ENCODE measurements at places on chromosomes 5 and 9. TPM values are rescaled to one million over a fixed set of nuclear protein-coding genes. Genes with fewer than 3 reads are reported as not detected.

DNA sequence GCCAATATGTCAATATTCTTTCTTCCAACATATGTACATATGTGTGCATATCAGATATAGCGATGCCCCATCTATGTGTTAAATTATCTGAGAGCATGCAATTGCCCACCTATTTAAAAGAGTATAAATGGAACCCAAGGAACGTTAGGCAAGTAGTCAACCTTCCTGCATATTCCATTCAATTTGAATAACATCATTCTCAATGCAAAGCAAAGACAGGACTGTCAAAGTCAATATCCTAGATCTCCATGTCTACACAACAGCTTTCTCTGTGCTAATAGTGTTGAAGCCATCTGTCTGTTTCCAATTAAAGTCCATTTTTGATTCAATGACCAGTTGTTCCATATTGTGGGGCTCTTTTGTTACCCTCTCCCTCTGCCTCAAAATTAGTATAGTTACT is 85.3 kb upstream of the COX7C start:
- no peak overlapping the region for H3K4me3 ChIP-seq
- no peak for DNase-seq
- no peak overlapping the region for H3K27ac ChIP-seq

DNA sequence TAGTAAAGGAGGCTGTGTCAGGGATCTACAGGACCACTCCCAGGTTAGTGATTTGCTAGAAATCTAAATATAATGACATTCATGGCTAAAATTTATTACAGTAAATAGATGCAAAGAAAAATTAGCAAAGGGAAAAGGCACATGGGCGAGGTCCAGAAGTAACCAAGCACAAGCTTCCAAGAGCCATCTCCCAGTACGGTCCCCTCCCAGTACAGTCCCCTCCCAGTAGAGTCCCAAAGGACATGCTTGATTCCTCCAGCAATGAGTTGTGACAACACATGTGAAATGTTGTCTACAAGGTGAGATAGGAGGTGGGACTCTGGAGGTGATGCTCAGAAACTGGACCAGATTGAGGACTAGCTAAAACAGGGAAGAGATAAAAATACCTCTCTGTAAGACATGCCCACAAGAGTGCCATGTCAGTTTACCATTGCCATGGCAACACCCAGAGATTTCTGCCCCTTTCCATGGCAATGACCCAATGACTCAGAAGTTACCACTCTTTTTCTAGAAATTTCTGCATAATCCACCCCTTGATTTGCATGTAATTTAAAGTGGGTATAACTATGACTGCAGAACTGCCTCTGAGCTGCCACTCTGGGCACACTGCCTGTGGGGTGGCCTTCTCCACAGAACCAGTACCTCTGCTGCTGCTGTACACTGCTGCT is 27.9 kb upstream of the CEMIP2 start:
- H3K27me3 ChIP-seq, result no peaks in the 10 kb centered on the region
- DNase-seq, result peak; percentile 41
- no peak overlapping the region for H3K4me3 ChIP-seq
- H3K27ac ChIP-seq, result no peak overlapping the region

Gene SLC1A1
- 0.14 TPM for total RNA-seq

DNA sequence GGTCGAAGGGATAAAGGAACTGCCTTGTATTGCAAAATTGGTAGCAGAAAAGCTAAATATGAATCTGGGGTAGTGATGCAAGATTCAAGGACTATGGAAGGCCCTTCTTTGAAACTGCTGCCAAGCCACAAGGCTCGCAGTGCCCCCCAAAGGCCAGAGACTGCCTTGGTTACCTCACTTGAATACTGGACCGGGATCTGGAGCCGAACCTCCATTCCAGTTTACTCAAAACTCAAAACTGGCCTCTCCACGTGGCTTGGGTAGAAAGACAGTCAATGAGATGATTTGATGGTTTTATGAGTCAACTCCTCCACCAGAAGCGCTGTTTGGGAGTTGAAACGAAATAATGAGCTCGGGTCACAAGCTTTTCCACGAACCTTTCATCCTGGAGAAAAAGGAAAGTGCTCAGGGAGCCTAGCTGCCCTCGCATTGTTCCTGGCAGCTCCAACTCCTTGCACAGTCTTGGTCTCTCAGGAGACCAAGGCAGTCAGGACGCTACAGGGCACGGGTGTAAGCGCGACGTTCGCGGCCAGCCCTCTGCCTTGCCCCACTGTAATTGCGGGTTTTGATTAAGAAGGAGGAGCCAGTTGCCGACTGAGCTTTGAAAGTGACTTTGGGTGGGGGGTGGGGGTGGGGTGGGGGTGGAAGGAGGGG is 2.8 kb downstream of the ST8SIA4 start:
- H3K36me3 ChIP-seq, result peaks cover 20% of the 10 kb centered on the region
- H3K27me3 ChIP-seq, result no peaks in the 10 kb centered on the region
- peak; percentile 62 for DNase-seq
- peak overlapping the region; percentile 99 for H3K27ac ChIP-seq
- peak overlapping the region; percentile 100 for H3K4me3 ChIP-seq

DNA sequence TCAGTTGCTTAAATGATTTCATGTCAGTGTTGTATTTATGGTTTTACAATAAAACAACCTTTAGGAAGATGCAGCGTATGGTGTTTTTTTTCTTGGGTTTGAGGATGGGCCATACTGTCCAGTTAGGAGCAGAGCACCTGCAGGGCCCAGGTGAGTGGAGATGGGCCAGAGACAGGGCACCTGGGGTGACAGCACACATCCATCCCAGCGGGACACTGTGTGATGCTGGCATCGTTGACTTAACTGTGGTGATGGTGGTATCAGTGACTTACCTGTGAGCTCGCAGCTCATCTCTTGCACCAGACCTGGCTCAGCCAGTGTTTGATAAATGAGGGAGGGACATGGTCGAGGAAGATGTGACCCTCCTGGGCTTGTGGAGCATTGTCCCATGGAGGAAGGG is 21.6 kb downstream of the AMBP start:
- DNase-seq, result no peak
- no peak overlapping the region for H3K27ac ChIP-seq
- no peaks in the 10 kb centered on the region for H3K4me1 ChIP-seq
- no peaks in the 10 kb centered on the region for H3K27me3 ChIP-seq

GRCh38 chr5:126884269-126884819 is 107.4 kb downstream of the LMNB1 start:
- DNase-seq, result no peak
- no peaks in the 10 kb centered on the region for H3K4me1 ChIP-seq
- H3K4me3 ChIP-seq, result no peak overlapping the region

GRCh38 chr5:56164376-56164775 is 68.8 kb downstream of the ANKRD55 start:
- no peak for DNase-seq
- no peak overlapping the region for H3K4me3 ChIP-seq
- H3K27me3 ChIP-seq, result no peaks in the 10 kb centered on the region
- no peak overlapping the region for H3K27ac ChIP-seq
- no peaks in the 10 kb centered on the region for H3K36me3 ChIP-seq

- H3K36me3 ChIP-seq, result no peaks in the 10 kb centered on the region
- no peak for DNase-seq
- no peak overlapping the region for H3K4me3 ChIP-seq
Observed at GRCh38 chr9:135570456-135570855, 8.9 kb downstream of the PAEP start.

DNA sequence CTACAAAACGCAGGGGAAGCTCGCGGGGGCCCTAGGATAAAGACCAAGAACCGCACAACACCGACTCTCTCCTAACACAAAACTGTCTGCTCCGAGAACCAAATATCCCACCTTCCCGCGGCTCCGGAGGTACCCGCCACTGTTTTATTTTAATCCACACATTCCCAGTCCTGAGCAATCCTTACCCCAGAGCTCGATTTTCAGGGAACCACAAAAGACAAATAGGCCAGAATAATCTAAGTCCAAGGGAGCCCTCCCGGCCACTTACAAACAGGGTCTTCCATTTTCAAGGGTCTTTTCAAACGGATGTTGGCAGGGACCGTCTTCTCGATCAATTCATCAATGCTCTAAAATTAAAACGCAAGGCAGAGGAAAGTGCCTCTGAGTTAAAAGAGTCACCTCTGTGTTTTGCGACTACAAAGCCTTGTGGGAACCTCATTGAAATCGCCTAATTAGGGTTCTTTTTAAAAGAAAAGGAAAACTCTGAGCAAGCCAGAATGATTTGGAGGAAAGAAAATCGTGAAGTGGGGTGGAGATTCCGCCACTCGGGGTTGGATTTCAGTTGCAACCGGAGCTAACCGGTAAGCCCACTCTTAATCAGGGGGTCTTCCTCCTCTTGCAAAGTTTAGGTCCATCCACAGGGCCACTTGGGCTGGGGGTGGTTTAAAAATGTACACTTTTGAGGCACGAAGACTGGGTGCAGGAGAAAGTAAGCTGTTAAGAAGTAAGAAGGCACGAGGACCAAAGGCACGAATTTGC is 1.0 kb downstream of the GLDC start:
- peaks cover 21% of the 10 kb centered on the region for H3K4me1 ChIP-seq
- H3K27ac ChIP-seq, result no peak overlapping the region
- H3K36me3 ChIP-seq, result no peaks in the 10 kb centered on the region

DNA sequence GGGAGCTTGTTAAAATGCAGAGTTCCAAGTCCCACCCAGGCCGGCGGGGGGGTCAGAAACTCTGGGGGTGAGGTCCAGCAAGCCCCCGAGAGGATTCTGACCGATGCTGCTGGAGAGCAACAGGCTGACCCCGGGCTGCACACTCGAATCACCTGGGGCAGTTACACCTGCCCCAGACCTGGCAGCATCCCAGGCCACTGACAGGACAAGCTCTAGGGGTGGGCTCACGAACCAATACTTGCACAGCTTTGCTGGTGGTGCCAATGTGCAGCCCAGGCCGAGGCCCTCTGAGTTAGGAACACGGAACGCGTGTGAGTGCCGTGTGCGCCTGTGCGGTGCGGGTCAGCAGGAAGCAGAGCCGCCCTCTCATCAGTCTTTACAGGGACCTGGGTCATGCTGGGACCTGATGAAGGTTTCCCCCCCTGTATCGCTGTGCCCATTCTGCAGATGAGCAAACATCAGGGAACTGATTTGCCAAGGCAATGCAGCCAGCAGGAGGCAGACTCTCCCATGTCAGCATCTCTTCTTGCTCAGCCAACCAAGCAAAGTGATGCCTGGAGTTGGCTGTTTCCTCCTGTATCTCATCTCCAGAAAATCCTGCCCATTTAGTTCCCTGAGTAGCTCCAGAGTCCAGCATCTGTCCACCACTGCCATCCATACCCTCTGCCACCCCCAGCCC is 16.3 kb downstream of the FAM163B start:
- no peaks in the 10 kb centered on the region for H3K4me1 ChIP-seq
- peaks cover 7% of the 10 kb centered on the region for H3K27me3 ChIP-seq
- H3K4me3 ChIP-seq, result no peak overlapping the region
- no peak overlapping the region for H3K27ac ChIP-seq
- no peak for DNase-seq
- peaks cover 11% of the 10 kb centered on the region for H3K36me3 ChIP-seq

DNA sequence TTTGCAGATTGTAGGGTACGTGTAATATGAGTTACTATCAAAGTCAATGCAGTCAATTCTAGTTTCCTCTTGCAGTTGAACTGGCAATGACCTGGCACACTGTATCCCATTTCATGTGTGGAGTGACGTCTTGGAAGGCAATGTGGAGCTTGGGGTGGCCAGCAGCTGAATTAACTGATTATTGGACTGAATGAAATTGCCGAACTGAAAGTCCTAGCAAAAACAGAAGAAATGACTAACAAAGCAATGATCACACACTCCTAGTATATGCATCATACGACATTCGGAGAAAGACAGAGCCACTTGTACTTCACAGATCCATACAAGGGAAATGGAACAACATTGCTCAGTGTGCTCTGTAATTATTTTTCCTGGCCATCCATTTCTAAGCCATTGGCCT is 259.1 kb upstream of the DAPK1 start:
- H3K4me3 ChIP-seq, result no peak overlapping the region
- no peak overlapping the region for H3K27ac ChIP-seq
- peaks cover 24% of the 10 kb centered on the region for H3K27me3 ChIP-seq
- H3K4me1 ChIP-seq, result no peaks in the 10 kb centered on the region
- no peak for DNase-seq
- no peaks in the 10 kb centered on the region for H3K36me3 ChIP-seq

Gene ARHGEF37
- 3.7 TPM for total RNA-seq

Gene SOHLH1
- not detected for total RNA-seq

GRCh38 chr9:124594225-124594624 is 87.0 kb upstream of the NR5A1 start:
- H3K4me3 ChIP-seq, result no peak overlapping the region
- no peaks in the 10 kb centered on the region for H3K4me1 ChIP-seq
- DNase-seq, result no peak
- H3K27ac ChIP-seq, result no peak overlapping the region
- H3K36me3 ChIP-seq, result no peaks in the 10 kb centered on the region

GRCh38 chr5:107997338-107997980 is 326.7 kb upstream of the EFNA5 start:
- peaks cover 2% of the 10 kb centered on the region for H3K4me1 ChIP-seq
- no peaks in the 10 kb centered on the region for H3K27me3 ChIP-seq

DNA sequence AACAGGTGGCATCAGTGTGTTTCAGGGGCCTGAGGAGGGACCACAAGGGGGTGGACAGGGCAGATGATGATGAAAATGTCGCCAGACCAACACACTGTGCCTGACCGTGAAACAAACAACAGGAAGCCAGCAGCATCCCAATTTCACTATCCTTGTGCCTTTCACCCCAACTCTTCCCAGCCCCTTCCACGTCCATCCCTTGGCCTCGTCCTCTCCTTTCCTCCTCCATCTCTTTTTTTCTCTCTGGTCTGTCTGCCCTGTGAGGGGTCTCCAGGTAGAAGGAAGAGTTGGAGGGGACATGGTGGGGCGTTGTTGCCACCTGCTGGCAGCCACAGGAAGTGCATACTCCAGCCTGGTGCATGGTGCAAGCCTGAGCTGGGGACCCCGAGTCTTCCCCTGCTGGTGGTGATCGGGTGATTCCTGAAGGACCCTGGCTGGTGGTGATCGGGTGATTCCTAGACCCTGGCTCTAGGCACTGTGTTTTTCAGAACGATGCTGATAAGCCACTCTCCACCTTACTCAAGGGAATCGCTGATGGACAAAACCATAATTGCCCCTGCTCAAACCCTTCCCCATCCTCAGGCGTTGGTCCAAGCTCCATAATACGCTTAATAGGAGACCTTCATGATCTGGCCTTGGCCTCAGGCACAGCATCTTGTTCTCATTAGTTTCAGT is 21.7 kb upstream of the NSD1 start:
- no peak overlapping the region for H3K4me3 ChIP-seq
- peaks cover 21% of the 10 kb centered on the region for H3K4me1 ChIP-seq
- no peaks in the 10 kb centered on the region for H3K27me3 ChIP-seq

- DNase-seq, result no peak
- no peaks in the 10 kb centered on the region for H3K36me3 ChIP-seq
- no peaks in the 10 kb centered on the region for H3K4me1 ChIP-seq
- peaks cover 26% of the 10 kb centered on the region for H3K27me3 ChIP-seq
- H3K27ac ChIP-seq, result no peak overlapping the region
- H3K4me3 ChIP-seq, result no peak overlapping the region
Observed at GRCh38 chr5:124537107-124537506, 209.3 kb downstream of the ZNF608 start.

Gene PKD2L2
- total RNA-seq, result 0.74 TPM

Gene HEMGN
- total RNA-seq, result 1.1 TPM

DNA sequence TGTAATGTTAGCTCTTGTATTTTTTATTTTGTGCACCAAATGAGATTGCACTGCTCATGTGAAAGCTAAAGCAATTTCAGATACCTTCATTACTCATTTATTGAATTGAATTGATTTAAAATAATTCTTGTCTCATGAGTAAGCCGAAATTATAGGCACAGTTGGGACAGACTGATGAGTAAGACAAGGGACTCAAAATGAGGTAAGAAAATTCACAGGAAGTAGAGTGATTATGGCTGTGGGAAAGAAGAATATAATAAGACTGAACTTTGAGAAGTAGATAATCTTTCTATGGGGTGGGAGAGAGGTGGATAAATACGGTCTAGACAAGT is 51.1 kb downstream of the NUDT12 start:
- H3K27ac ChIP-seq, result no peak overlapping the region
- H3K4me1 ChIP-seq, result no peaks in the 10 kb centered on the region
- no peaks in the 10 kb centered on the region for H3K36me3 ChIP-seq
- H3K27me3 ChIP-seq, result peaks cover 7% of the 10 kb centered on the region
- DNase-seq, result no peak

Gene IL5
- total RNA-seq, result 2.1 TPM
